ENCODE measurements at places on chromosomes 16 and 17. TPM values are rescaled to one million over a fixed set of nuclear protein-coding genes. Genes with fewer than 3 reads are reported as not detected.

DNA sequence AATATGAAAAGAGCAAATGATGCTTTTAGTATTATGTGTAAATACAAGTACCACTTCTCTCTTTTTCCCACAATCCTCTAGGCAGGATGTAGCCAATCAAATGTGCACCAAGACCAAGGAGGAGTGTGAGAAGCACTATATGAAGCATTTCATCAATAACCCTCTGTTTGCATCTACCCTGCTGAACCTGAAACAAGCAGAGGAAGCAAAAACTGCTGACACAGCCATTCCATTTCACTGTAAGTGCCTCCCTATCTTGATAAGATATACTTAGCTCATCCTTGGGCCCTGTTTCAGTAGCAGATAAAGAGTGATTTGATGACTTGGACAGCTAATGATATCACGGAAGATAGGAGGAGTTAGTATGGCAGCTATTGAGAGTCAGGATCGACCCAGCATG, 33.7 kb downstream of the TADA2A start:
- no peak for DNase-seq

IRX5 gene
- 0.07 TPM for total RNA-seq

DNA sequence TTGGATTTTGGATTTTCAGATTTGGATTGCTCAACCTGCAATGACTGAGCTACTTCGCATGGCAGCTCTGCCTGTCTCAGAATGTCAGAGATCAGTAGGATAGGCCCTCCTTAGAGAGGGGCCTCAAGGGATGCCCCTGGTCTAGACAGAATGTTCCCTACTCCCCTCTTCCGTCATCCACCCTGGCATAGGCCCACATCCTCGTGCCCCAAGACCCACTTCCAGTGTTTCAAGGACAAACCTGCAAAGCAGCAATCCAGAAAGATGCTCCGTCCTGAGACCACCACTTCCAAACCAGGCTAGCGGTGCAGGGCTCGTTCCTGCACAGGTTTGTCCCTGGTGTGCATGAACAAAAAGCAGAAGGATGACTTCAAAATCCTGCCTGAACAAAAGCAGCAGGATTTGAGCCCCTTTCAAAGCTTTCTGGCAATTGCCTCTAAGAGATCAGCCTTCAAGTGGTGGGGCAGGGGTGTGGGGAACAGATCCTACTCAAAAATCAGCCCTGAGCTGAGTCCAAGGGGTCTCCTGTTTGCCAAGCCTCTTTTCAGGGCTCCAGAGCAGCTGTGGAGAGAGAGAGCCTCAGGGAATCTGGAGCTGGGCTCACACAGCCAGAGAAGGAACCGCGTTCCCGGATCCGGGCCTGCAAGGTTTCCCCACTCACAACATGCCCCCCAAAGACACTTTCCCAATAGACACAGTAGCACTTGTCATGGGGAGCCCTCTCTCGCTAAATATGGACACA, 121.1 kb downstream of the SOCS1 start:
- no peak for DNase-seq

TEX14 gene
- 0.78 TPM for total RNA-seq

DNA sequence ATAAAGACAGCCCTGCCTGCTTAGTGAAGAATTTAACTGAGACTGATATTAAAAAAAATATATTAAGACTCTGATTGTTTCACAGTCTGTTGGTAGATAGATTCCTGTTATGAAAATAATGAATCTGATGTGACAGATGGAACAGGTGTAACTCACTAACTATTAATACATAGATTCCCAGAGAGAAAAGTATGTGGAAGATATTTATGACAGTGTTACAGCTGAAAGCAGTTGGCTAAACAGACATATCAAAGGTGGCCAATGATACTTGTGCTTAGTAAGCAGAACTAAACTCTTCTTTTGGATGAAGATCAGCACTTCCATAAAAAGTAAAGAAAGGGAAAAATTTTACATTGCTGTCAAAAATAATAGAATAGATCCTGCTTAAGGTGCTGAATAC, 598.2 kb upstream of the CA10 start:
- no peak for DNase-seq

Measured in GM23338 (cell line).